ENCODE measurements at places on chromosomes 7 and 10. TPM values are rescaled to one million over a fixed set of nuclear protein-coding genes. Genes with fewer than 3 reads are reported as not detected.

The HACD1 gene
- 13.2 TPM for total RNA-seq

GRCh38 chr10:89891006-89891535 lies 189.7 kb downstream of the KIF20B start:
- no peaks in the 10 kb centered on the region for H3K4me1 ChIP-seq
- no peaks in the 10 kb centered on the region for H3K36me3 ChIP-seq
- no peak for DNase-seq
- no peak overlapping the region for H3K4me3 ChIP-seq
- no peak overlapping the region for H3K27ac ChIP-seq

DNA sequence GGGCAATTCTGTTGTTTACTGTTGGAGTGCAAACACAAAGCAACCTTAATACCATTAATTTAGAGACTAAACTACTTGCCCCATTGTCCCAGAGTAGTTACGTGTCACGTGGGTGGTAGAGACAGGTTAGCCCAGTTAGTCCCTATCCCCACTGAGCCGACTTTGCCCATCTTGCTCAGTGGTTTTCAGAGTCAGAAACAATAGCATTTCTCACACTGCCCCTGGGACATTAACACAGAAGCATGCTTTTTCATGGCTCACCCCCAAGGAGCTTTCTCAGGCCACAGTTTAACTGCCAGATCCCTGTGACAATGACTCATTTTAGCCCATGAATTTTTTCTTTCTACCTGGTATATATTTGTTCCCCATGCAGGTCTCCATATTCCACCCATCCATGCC lies 271.0 kb downstream of the POU6F2 start:
- DNase-seq = no peak
- no peak overlapping the region for H3K4me3 ChIP-seq
- no peaks in the 10 kb centered on the region for H3K36me3 ChIP-seq
- no peaks in the 10 kb centered on the region for H3K4me1 ChIP-seq

DNA sequence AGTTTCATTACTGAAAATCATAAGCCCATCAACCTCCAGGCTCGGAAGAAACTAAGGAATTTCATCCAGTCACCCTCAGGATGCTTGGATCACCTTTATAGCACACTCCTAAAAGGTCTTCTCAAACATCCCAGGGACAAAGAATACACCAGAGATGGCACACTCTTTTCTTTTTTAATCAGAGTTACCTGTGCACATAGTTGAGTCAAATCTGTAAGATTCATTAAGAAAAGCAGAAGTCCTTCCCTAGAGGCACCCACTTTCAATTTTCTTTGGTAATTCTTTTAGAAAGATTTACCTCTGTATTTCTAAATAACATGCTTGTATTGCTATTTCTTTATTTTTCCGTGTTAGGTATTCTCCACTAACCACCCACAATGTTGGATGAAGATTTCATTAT lies 50.6 kb upstream of the IL6 start:
- no peak for DNase-seq
- no peak overlapping the region for H3K4me3 ChIP-seq
- no peak overlapping the region for H3K27ac ChIP-seq
- H3K36me3 ChIP-seq = no peaks in the 10 kb centered on the region

DNA sequence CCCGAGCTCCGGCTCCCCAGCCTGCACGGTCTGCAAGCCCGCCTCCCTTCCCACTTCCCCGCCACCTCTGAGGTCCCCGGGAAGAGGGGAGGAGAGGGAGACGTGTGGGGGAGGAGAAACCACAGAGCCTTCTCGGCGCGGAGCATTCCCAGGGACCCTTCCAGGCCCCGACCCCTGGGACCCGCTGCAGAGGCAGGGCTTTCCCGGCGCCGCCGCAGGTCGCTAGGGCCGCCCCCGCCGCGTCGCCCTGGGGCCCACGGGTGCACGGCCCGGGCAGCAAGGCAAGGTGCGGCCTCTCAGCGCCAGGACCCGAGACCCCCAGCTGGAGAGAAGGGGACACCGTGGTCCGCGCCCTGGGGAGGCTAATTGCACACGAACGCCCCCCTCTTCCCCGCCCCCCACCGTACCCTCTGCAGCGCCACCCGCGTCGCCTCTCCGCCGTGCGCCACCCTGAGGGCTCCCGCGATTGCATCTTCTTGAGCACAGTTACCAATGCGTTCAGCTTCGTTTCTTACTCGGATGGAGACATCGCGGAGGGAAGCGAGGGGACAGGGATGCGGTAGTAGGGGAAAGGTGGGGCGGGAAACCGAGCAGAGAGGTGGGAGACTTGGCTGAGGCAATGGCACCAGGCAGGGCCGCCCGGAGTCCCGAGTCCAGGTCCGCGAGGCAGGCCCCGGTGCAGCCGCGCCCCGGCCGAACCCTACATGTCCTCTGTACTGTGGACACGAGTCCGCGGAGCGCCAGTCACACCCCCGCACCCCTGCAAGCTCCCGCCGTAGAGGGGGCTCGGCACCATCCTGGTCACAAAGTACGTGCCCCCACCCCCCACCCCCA lies 28.9 kb downstream of the SKIDA1 start:
- no peaks in the 10 kb centered on the region for H3K36me3 ChIP-seq
- no peaks in the 10 kb centered on the region for H3K4me1 ChIP-seq
- H3K27me3 ChIP-seq = no peaks in the 10 kb centered on the region
- H3K4me3 ChIP-seq = peak overlapping the region; percentile 82
- no peak for DNase-seq
